ENCODE measurements at places on chromosomes 12 and 14.

DNA sequence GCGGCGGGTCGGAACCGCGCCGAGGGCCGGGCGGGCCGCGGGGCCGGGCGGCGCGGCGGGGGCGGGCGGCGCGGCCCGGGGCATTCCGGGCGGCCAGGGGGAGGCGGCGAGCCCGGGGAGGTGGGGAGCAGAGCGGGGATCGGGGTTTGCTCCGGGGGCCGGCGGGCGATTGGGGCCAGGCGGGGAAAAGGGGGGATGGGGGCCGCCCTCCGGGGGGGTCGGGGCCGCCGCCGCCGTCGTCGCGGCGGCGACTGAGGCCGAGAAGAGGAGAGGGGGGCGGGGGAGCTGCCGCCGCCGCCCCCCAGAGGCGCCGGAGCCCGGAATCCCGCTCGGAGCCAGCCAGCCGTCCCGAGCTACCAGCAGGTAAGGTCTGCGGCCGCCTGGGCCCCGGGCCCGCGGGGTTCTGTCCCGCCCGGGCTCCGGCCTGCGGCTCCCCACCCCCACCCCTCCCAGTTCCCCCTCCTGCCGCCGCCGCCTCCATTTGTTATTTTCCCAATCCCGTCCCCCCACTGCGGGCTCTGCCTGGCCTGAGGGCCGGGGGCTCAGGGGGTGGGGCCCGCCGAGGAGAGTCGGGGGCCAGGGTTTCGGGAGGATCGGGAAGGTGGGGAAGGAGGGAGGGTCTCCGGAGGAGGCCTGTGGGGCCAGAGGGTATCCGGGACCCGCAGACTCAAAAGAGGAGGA lies 403 bp downstream of the ATN1 start:
- DNase-seq, result no peak

DNA sequence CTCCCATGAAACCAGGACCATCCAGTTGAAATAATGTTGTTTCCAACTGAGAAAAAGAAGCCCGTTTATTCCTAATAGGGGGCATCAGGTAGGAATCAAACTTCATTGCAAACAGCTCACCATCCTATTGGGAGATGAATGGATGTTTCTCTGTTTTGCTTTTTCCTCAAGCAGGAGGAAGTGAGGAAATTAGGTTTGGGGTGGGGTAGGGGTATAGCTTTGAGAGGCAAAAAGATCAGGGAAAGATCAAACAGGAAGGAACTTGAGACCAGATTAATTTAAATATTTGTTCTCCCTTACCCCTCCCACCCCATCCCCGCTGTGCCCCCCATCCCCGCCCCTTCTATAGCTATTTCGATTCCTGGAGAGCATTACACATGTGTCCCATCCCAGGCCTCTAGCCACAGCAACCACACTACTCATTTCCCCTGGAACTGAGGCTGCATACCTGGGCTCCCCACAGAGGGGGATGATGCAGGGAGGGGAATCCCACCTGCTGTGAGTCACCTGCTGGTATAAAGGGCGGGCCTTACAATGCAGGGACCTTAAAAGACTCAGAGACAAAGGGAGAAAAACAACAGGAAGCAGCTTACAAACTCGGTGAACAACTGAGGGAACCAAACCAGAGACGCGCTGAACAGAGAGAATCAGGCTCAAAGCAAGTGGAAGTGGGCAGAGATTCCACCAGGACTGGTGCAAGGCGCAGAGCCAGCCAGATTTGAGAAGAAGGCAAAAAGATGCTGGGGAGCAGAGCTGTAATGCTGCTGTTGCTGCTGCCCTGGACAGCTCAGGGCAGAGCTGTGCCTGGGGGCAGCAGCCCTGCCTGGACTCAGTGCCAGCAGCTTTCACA lies at the start of gene IL23A:
Gene IL23A (plus strand): TSS at position 577 of the 850 bp plus-strand sequence. CDS start 161 bp downstream, at position 738.
- DNase-seq, result peak; percentile 80

DNA sequence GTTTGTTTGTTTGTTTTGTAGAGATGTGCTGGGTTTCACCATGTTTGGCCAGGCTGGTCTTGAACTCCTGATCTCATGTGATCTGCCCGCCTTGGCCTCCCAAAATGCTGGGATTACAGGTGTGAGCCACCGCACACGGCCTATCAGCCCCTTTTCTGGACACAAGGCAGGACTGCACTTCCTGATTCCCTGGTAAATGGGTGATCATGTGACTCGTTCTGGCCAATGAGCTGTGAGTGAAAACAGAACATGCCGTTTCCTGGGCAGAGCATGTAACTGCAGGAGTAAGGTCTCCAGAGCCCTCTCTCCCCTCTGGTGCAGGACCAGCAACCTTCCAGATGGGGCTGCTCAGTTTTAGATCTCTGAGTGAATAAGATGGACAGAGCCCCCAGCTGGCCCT lies 92.7 kb downstream of the ITPK1 start:
- DNase-seq, result no peak

DNA sequence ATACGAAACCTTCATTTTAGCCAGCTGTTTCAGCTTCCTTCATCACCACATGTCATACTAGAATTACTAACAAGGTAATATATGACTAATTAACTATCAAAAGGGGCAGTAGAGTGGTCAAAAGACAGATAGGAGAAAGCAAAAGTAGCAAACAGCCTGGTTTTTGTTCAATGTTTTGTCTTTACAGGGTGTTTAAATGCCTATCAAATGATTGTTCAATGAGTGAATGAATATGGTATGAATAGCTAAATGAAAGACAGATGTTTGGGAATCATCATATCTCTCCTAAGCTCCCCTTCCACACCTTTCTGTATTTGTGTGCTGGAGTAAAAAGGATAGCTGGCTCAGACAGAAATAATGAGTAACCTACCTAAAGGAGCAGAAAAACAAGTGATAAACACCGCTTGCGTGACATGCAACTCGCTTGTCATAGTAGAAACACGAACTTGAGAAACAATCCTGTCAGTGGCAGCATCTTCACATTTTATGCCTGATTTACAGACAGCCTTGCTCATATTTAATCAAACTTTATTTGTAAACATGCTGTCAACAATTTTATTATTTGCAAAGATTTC lies 34.2 kb downstream of the ABCC9 start:
- DNase-seq, result no peak

DNA sequence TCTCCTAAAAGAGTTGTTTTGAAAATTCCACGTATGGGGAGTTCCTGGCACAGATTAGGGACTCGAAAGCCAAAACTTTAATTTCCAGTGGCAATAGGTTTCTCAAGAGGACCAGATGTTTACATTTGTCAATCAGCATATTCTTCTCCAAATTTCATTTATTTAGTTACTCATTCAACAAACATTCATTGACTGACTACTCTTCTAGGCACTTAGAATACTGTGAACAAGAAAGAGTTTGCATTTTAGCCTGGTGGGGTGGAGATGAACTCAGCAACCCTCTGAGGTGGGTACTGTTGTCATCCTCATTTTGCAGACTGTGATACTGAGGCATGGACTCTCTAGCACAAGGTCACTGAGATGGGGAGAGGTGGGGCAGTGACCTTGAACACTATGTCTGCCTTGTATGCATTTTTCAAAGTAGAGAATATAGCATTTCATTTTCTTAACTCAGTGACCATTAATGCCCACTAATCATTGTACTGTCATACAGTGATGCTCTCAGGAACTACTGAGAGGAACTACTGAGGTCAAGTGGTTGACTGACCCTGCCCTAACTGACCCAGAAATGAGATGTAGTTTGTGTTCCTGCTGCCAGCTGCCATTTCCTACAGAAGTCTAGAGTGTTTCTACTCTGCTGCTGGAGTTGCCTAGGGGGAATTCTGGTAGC lies 2.2 kb downstream of the L3HYPDH start:
- no peak for DNase-seq

DNA sequence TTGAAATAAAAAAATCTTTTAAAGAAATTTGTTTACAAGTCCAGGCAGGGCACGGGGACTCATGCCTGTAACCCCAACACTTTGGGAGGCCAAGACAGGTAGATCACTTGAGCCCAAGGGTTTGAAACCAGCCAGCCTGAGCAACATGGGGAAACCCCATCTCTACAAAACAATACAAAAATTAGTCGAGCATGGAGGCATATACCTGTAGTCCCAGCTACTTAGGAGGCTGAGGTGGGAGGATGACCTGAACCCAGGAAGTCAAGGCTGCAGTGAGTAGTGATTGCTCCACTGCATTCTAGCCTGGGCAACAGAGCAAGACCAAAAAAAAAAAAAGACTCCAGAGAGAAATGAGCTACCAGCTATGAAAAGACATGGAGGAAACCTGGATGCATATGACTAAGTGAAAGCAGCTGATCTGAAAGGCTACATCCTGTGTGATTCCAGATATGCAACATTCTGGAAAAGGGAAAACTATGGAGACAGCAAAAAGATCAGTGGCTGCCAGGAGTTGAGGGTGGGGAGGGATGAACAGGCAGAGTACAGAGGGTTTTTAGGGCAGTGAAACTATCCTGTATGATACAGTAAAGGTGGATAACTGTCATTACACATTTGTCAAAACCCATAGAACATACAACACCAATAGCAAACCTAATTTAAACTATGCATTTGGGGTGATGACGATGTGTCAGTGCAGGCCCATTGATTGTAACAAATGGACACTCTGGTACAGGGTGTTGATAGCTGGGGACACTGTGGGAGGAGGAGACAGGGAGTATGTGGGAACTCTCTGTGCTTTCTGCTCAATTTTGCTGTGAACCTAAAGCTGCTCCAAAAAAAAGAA lies 59.9 kb downstream of the PRKAB1 start:
- DNase-seq, result no peak

DNA sequence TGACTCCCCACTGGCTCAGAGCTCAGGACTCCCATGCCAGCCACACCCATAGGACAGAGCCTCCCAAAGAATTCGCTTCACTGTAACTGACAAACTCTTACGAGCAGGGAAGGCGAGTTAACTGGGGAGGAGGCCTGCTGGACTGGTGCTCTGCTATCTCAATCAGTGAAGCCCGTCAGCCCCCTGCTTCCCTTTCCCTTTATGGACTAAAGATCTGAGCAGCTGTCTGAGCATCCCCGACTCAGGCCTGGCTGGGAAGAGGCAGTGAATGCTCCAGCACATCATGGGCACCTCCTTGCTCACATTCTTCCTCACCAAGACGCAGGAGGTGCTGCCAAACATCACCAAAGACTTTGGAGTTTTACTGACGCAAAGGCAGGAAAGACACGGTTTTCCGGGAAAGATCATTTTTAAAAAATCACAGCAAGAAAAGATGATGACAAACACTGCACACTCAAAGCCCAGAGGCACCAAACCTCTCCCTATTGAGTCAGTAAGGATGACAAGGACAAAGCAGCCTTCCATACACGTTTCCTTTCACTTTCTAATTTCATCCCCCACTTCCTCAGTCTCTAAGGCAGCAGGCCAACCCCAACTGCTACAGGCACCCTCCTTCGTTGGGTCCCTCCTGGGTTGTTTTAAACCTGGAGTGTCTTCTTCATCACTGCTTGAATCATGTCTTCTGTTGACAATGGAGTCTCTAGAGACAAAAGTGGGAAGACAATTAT lies 45.0 kb upstream of the P2RX7 start:
- no peak for DNase-seq
